ENCODE measurements at places on chromosomes 1 and 21.

- no peak for DNase-seq
Observed at GRCh38 chr21:34825948-34826548, 157.3 kb downstream of the CLIC6 start.

DNA sequence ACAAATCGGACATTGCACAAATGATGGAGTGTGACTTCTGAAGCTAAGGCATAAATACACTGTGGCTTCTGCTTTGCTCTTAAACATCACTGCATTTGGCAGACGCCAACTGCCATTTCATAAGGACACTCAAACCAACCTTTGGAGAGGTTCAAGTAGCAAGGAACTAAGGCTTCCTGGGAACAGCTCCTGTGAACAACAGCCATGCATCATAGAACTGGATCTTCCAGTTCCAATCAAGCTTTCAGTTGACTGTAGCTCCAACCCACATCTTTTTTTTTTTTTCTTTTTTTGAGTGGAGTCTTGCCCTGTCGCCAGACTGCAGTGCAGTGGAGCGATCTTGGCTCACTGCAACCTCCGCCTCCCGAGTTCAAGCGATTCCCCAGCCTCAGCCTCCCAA lies 10.7 kb upstream of the HUNK start:
- no peak for DNase-seq

- no peak for DNase-seq
Observed at GRCh38 chr1:39876144-39876543, 7.2 kb downstream of the TRIT1 start.

GRCh38 chr1:96400089-96400488 lies 321.5 kb upstream of the PTBP2 start:
- no peak for DNase-seq

Measured in NCI-H226 (cell line).